ENCODE measurements at places on chromosomes 12 and 14.

DNA sequence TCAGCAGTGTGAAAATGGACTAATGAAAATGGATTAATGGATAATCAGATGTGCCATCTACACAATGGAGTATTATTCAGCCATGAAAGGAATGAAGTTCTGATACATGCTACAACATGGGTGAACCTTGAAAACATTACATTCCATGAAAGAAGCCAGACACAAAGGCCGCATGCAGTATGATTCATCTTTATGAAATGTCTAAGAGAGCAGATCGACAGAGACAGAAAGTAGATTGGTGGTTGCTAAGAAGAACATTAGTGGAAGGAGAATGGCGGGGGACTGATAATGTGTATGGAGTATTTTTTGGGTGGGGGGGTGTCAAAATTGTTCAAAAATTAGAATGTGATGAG, 47.3 kb downstream of the PRKAB1 start:
- no peak overlapping the region for H3K27ac ChIP-seq
- no peaks in the 10 kb centered on the region for H3K27me3 ChIP-seq
- no peaks in the 10 kb centered on the region for H3K4me1 ChIP-seq
- DNase-seq, result no peak
- no peak overlapping the region for H3K4me3 ChIP-seq
- peaks cover 6% of the 10 kb centered on the region for H3K36me3 ChIP-seq

GRCh38 chr12:79174626-79175025, 310.1 kb downstream of the SYT1 start:
- H3K36me3 ChIP-seq, result no peaks in the 10 kb centered on the region
- H3K27ac ChIP-seq, result no peak overlapping the region
- H3K4me1 ChIP-seq, result no peaks in the 10 kb centered on the region
- H3K4me3 ChIP-seq, result no peak overlapping the region
- no peaks in the 10 kb centered on the region for H3K27me3 ChIP-seq

- no peak overlapping the region for H3K27ac ChIP-seq
- no peaks in the 10 kb centered on the region for H3K27me3 ChIP-seq
- no peaks in the 10 kb centered on the region for H3K4me1 ChIP-seq
- no peak overlapping the region for H3K4me3 ChIP-seq
These were observed 184.2 kb downstream of the TMTC2 start for GRCh38 chr12:82870771-82871377.

DNA sequence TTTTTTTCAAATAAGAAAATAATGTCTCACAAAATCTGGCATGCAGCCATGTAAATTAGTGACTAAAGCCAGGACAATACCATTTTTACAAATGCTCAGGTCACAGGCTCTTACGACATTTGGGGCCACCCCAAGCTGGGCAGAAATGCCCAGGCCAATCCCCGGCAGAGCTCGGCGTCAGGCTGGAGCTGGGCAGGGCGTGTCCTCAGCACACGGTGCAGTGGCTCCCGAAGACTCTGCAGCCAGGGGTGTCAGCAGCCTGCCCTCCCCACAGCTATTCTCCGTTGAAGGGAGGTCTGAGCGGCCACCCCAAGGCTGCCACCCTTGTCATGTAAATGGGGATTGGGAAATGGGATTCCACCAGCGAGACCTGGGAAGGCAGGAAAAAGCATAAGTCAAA, 158.6 kb downstream of the DICER1 start:
- DNase-seq, result no peak
- no peaks in the 10 kb centered on the region for H3K4me1 ChIP-seq
- H3K27ac ChIP-seq, result no peak overlapping the region

- peaks cover 64% of the 10 kb centered on the region for H3K4me1 ChIP-seq
- H3K36me3 ChIP-seq, result peaks cover 51% of the 10 kb centered on the region
- H3K27me3 ChIP-seq, result no peaks in the 10 kb centered on the region
- no peak overlapping the region for H3K4me3 ChIP-seq
These were observed 41.6 kb downstream of the USP15 start for GRCh38 chr12:62301799-62302133.

DNA sequence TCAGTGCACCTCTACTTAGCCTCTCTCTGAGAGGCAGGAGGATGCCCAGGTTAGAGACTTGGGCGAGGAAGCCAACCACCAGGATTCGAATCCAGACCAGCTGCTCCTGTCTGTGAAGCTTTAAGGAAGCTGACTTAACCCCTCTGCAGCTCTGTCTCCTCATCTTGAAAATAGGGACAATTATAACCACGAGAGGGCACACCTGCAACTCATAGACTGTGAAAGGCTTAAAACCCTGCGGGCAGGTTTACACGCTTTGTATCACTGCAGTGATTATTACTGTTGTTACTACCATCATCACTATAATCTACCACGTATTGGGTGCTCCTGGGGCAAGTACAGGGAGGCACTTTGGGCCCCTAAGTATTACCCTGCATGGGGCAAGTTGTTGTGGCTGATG, 379.8 kb downstream of the VRK1 start:
- H3K4me3 ChIP-seq, result no peak overlapping the region
- no peak for DNase-seq
- H3K27ac ChIP-seq, result peak overlapping the region; percentile 70

DNA sequence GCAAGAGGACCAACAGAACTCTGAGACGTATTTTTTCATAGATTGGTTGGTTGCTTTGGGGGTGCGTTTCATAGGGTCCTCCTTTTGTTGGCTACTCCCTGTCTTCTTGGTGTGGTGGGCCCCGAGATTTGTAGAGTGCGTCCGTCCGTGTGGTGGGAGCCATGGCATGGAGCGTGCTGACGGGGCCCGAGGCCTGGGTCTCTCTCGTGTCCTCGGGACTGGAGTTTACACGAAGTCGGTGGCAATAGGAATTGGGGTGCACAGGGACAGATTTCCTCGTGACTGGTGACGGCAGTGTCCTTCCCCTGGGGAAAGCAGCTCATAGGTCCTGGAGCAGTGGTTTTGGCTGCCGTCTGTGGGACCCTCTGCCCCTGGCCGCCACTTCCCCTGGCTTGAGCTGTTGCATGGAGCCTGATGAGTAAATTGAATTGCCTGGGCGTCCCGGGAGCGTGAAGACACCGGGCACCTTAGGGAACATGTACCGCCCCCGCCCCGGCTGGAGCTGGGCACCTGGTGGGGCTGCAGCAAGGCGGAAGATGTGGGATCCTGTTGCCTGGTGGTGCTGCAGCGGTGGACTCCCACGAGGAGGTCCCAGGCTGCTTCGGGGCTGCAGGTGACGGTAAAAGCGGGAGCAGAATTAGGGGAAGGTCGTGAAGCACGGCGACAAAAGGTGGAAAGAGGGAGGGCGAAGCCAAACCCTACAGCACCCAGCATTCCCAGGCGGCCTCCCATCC, 153.7 kb upstream of the ALG10B start:
- DNase-seq, result no peak
- no peak overlapping the region for H3K27ac ChIP-seq
- H3K4me1 ChIP-seq, result no peaks in the 10 kb centered on the region

DNA sequence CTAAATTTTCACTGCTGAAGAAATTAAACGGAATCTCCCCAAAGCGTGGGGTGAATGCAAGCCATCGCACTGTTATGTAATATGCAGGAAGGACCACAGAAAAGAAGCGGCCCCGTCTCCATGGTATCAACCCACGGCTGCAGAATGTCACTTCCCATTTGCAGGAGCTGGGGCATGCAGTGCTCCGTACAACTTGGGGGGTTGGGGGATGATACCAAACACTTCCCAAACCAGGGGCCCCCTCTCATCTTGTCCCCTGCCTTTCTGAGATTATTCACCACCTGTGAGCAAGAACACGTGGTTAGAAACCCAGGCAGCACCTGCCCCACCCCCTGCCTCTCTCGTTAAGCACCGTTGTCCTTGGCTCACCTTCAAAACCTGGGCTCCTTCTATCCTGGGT, 505.1 kb upstream of the TMEM132C start:
- no peak overlapping the region for H3K4me3 ChIP-seq
- H3K4me1 ChIP-seq, result no peaks in the 10 kb centered on the region
- no peak overlapping the region for H3K27ac ChIP-seq
- no peaks in the 10 kb centered on the region for H3K27me3 ChIP-seq
- no peaks in the 10 kb centered on the region for H3K36me3 ChIP-seq

- H3K27ac ChIP-seq, result peak overlapping the region; percentile 84
- H3K36me3 ChIP-seq, result peaks cover 18% of the 10 kb centered on the region
- peak overlapping the region; percentile 50 for H3K4me3 ChIP-seq
- H3K4me1 ChIP-seq, result peaks cover 46% of the 10 kb centered on the region
These were observed 53.1 kb downstream of the SYNE3 start for GRCh38 chr14:95463171-95463901.

DNA sequence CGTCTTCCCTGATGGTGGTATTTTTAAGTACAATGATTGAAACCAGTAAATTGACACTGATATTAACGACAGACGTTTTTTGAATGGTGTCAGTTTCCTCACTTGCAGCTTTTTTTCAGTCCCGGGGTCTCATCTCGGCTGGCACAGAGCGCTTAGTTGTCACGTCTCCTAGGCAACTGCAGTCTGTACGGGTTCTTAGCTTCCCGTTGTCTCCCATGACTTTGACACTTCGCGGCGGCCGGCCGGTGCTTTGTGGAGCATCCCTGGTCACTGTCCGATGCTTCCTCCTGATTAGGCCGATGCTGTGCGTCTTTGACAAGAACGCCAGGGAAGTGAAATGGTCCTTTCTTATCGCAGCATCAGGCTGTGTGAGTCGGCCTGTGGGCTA, 67.4 kb downstream of the ADGRD1 start:
- H3K27ac ChIP-seq, result no peak overlapping the region
- DNase-seq, result no peak
- peaks cover 8% of the 10 kb centered on the region for H3K27me3 ChIP-seq
- no peak overlapping the region for H3K4me3 ChIP-seq
- H3K4me1 ChIP-seq, result no peaks in the 10 kb centered on the region
- H3K36me3 ChIP-seq, result no peaks in the 10 kb centered on the region

DNA sequence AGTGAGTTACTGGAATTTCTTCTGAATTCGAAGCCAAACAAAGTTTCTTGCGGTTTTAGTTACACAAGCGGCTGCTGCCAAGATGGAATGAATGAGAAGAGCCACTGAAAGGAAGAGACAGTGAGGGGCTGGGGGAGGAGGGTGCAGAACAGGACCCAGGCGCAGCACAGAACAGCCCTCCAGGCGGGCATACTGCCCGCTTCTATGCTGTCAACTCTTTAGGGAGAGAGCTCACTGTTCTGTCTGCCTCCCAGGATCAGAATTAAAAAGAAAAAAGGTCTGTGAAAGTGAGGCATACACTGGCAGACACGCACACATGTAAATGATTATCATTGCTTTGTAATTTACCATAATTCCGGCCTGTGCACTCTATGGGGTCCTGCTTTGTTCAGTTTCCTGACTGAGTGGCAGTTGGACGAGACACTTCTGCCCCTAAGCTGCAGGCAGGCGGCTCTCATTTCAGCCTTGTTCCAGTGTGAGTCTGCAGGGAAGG, 231.6 kb downstream of the CACNA1C start:
- DNase-seq, result no peak
- no peaks in the 10 kb centered on the region for H3K36me3 ChIP-seq
- H3K4me3 ChIP-seq, result no peak overlapping the region
- H3K4me1 ChIP-seq, result no peaks in the 10 kb centered on the region
- peaks cover 77% of the 10 kb centered on the region for H3K27me3 ChIP-seq

- H3K27ac ChIP-seq, result no peak overlapping the region
- peaks cover 9% of the 10 kb centered on the region for H3K27me3 ChIP-seq
- H3K36me3 ChIP-seq, result no peaks in the 10 kb centered on the region
- DNase-seq, result peak; percentile 24
These were observed 132.3 kb downstream of the SNAPC1 start for GRCh38 chr14:61894452-61895077.
